Activated naive CD4-positive, alpha-beta T cell treated with anti-CD3 and anti-CD28 coated beads, Interleukin-2, amount 50 U/mL, for 72 hours (primary cell): ENCODE measurements at places on chromosomes 4 and X. TPM values are rescaled to one million over a fixed set of nuclear protein-coding genes. Genes with fewer than 3 reads are reported as not detected.
A peak's percentile ranks its signal among the peaks of the same experiment; 100 is the strongest.

The HSD17B11 gene
- 30.1 TPM for total RNA-seq

GRCh38 chr4:171583790-171584189 lies 229.4 kb upstream of the GALNTL6 start:
- no peak for DNase-seq

GRCh38 chrX:47814851-47815250 lies 21.9 kb upstream of the ZNF81 start:
- DNase-seq: no peak

The GJB1 gene
- total RNA-seq: not detected

DNA sequence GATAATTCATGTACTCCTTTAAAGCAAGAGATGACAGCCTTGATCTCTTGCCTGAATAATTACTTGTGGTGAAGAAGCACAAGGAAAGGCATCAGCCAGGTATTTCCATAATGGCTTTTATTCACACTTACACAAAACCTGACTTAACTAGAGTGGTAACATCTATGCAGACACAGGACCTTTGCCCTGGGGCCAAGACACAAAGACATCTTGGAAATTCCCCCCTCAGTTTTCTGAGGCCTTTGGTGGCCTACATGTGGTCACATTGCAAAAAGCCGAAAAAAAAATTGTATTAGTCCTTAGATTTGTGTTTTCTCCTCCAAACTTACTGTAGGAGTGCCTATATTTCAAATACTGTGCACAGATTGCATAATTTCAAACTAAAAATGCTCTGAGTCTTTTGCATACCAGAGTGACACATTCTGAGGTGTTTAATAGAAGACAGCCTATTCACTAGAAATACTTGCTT lies 172.4 kb downstream of the PDGFC start:
- no peak for DNase-seq

DNA sequence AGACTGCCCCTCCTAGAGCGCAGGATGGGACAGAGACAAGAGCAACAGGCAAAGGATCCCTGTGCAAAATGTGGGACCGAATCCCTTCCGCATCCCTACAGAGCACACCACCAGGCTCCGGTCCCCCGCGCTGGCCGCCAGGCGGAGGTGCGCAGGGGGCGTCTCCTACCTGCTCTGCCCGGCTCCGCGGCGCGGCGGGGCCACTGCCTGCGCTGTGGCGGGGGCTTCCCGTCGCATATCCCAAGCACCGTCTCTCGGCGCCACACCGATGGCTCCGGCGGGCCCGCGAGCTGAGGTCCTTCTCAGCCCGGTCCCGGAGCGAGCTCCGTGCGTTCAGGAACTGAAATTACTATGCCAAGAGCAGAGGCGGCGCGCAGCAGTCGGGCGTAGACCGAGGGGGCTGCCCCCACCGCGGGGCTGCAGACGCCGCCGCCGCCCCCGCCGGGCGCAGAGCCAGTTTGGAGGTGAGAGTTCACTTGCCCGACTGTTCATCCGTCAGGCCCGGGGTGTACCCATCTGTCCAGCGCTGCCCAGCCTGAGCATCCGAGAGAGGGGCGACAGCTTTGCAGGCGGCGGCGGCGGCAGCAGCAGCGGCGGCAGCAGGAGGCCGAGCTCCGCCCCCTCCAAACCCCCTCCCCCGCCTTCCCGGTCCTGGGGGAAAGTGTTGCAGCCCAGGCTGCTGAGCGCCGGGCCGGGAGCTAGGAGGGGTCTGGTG lies at the start of gene GPRIN3:
Gene GPRIN3, minus strand, starts transcription at position 355 of the 715 bp plus-strand sequence. CDS start 57,690 bp downstream, outside the sequence.
- DNase-seq: peak; percentile 57

DNA sequence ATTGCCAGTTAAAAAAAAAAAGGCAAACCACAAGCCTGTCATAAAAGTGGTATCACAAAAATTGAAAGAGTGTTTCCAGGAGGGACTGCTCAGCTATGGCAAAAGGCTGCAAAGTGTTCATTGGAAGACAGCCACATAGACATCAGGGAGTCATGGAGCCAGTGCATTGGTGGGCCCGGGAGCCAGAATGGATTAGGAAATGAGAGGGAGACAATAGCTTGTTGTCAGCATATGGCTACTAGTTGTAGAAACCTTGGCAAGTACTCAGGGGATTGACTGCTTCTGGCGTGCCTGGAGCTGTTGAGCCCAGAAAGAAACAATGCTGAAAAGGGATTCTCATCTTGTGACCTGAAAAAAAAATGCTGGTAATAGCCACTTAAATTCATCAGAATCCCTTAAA lies 5.0 kb downstream of the GAR1 start:
- no peak for DNase-seq

DNA sequence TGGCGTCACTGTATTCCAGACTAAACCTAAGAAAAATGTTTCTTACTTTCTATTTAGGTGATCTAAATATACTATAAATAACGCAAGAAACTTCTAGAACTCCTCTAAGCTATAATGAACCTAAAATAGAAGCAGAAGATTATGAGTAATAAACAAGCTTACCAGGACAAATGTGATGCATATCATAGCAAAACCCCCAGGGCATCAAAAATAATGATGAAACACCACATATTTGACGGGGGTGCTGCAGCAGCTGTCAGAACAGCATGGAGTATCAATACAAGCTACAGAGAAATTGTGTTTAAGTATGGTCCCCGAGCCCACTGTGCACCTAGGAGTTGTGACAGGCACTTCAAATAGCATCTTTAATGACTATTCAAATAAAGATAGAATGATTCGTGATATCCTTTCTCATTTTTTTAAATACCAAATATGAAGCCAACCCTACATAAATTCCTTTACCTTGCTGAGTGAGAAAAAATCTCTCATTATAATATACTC lies 337.3 kb downstream of the CENPC start:
- DNase-seq: no peak
